ENCODE measurements at places on chromosomes 6 and 20. TPM values are rescaled to one million over a fixed set of nuclear protein-coding genes. Genes with fewer than 3 reads are reported as not detected.

DNA sequence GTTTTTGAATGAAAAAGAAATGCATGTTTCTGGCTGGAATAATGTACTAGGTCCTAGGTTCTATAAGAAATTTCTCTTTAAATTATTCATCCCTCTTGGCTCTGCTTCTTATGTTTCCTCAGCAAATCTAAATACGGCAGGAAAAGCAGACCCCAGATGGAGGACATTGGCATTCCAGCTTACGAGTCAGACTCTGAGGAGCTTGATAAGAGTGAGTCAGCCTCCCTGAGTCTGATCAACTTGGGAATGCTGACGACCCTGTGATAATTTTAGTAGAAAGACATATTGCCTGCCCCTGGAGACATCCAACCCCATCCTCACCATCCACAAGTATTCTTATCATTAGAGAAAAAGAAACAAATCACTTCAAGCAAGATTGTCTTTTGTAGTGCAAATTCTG is 509.7 kb upstream of the MARCKS start:
- no peak overlapping the region for H3K4me3 ChIP-seq
- H3K36me3 ChIP-seq, result no peaks in the 10 kb centered on the region
- peaks cover 4% of the 10 kb centered on the region for H3K27me3 ChIP-seq
- no peak overlapping the region for H3K27ac ChIP-seq
- no peak for DNase-seq
- H3K4me1 ChIP-seq, result peaks cover 9% of the 10 kb centered on the region

DNA sequence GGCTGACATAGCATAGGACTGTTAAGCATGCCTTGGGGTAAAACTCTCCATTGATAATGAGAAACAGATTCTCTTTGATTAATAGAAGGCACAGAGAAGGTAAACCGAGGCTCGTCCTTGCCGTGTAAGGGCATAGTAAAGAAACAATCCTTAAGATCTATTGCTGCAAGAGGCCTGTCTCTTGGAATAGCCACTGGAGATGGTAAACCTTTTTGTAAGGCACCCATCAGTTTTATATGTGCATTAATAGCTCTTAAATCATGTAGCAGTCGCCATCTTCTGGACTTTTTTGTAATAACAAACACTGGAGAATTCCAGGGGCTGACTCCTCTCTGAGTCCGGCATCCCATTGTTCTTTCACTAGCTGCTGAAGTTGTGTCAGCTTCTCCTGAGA is 8.4 kb upstream of the ABHD12 start:
- no peak overlapping the region for H3K4me3 ChIP-seq
- H3K36me3 ChIP-seq, result peaks cover 3% of the 10 kb centered on the region
- DNase-seq, result no peak
- no peak overlapping the region for H3K27ac ChIP-seq
- no peaks in the 10 kb centered on the region for H3K27me3 ChIP-seq
- H3K4me1 ChIP-seq, result no peaks in the 10 kb centered on the region

- H3K4me3 ChIP-seq, result no peak overlapping the region
- peaks cover 8% of the 10 kb centered on the region for H3K27me3 ChIP-seq
- H3K36me3 ChIP-seq, result no peaks in the 10 kb centered on the region
- DNase-seq, result no peak
- peaks cover 7% of the 10 kb centered on the region for H3K4me1 ChIP-seq
Measured at GRCh38 chr20:2385026-2385425, 4.3 kb downstream of the TGM6 start.

DNA sequence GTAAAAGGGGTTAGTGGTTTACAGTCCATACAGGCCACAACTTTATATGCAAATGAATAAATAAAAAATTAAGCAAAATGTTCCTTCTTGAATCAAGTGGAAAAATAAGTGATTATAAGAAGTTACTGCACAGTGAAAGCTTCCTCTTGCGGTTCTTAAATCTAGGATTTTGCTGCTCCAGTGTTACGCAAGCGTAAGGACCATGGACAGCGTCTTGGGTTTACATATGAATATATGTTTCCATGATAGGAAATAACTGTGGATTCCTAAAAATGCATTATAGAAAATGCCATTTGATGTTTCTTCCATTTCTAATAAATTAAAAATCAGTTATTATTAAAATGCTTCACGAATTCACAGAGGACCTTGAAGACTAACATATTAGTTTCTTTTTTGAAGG is 176.6 kb upstream of the POU3F2 start:
- no peak overlapping the region for H3K27ac ChIP-seq
- H3K4me3 ChIP-seq, result no peak overlapping the region
- H3K36me3 ChIP-seq, result no peaks in the 10 kb centered on the region
- no peaks in the 10 kb centered on the region for H3K27me3 ChIP-seq
- DNase-seq, result peak; percentile 3
- H3K4me1 ChIP-seq, result no peaks in the 10 kb centered on the region

- H3K36me3 ChIP-seq, result no peaks in the 10 kb centered on the region
- no peak for DNase-seq
- no peak overlapping the region for H3K27ac ChIP-seq
- no peak overlapping the region for H3K4me3 ChIP-seq
- peaks cover 19% of the 10 kb centered on the region for H3K27me3 ChIP-seq
- no peaks in the 10 kb centered on the region for H3K4me1 ChIP-seq
Measured at GRCh38 chr20:63371291-63371865, 10.2 kb upstream of the CHRNA4 start.

The POPDC3 gene
- not detected for total RNA-seq

DNA sequence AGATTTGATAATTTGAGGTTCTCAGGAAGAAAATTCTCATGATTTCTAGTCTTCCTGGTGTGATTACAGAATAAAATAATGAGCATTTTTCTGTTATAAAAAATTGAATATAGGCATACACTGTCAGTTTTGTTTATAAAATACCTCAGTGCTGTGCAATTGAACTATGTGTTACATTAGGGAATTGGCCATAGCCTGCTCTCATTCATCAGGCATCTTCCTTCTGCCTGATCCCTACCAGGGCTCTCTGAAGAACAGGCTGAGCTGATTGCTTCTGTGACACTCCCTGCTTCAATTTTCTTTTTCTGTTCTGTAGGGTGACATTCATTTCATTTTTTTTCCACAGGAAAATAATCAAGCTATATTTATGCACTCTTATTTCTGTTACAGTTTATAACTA is 162.8 kb downstream of the PHF3 start:
- no peaks in the 10 kb centered on the region for H3K36me3 ChIP-seq
- H3K27ac ChIP-seq, result no peak overlapping the region
- no peak for DNase-seq
- no peaks in the 10 kb centered on the region for H3K4me1 ChIP-seq
- H3K27me3 ChIP-seq, result peaks cover 3% of the 10 kb centered on the region

The GGTLC1 gene
- not detected for total RNA-seq

- H3K27me3 ChIP-seq, result peaks cover 45% of the 10 kb centered on the region
- H3K4me3 ChIP-seq, result no peak overlapping the region
Measured at GRCh38 chr20:2364044-2364443, 16.7 kb upstream of the TGM6 start.

DNA sequence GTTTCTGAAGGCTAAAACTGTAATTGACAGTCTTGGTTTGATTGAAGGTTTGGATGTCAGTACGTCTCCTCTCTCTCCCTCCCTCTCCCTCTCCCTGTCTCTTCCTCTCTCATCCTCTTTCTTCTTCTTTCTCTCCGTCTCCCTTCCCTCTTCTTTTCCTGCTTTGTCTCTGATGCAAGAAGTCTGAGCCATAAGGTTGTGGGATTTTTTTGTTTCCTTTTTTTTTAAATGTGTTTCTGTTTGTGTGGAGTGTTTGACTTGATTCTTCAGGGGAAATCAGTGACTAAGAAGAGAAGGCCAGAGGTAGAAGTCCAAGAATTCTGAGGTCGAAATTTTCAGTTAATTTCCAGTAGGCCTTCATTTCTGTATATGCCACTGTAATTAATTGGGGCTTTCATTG is 111.9 kb downstream of the FOXO3 start:
- H3K27me3 ChIP-seq, result no peaks in the 10 kb centered on the region
- peaks cover 32% of the 10 kb centered on the region for H3K4me1 ChIP-seq
- no peak overlapping the region for H3K4me3 ChIP-seq

The NKAPL gene
- total RNA-seq, result 0.64 TPM

The NHSL1 gene
- total RNA-seq, result 0.76 TPM

- no peak overlapping the region for H3K27ac ChIP-seq
- H3K4me3 ChIP-seq, result no peak overlapping the region
- DNase-seq, result no peak
- peaks cover 7% of the 10 kb centered on the region for H3K4me1 ChIP-seq
- no peaks in the 10 kb centered on the region for H3K36me3 ChIP-seq
Measured at GRCh38 chr6:32885698-32886286, 31.8 kb downstream of the PSMB9 start.

- no peak for DNase-seq
- no peaks in the 10 kb centered on the region for H3K36me3 ChIP-seq
- peaks cover 3% of the 10 kb centered on the region for H3K27me3 ChIP-seq
- peaks cover 12% of the 10 kb centered on the region for H3K4me1 ChIP-seq
- H3K27ac ChIP-seq, result no peak overlapping the region
Measured at GRCh38 chr6:163402616-163403015, 11.9 kb upstream of the QKI start.

DNA sequence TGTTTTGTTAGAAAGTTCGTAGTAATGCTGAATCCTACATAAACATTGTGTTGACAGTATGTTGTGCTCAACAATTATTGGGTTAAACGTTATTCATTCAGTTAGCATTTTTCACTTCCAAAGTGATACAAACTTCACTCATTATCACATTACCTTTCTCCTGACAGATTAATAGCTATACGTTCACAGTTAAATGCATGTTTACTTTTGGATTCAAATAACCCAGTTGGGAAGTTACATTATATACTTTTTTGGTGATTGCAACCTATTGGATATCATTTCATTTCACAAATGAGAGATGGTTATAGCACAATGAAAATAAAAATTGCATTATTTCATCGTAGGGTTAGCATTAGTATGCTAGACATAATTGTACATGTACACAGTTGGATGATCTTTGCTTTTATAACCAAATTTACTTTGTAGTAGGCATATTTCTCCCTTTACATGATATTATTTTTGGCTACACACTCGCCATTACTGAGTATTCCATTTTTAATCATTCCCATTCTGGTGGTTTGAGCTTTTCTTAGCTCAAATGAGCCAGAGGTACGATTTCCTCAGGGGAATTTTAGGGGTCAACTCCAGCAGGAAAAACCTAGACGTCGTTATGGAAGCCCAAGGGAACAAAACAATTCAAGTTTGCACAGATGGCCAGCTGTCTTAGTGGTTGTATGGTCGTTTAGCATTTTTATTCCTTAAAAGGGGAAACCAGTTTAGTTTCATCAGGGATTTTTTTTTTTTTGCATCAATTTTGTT is 2.1 kb upstream of the HIVEP1 start:
- DNase-seq, result no peak
- H3K27ac ChIP-seq, result peak overlapping the region; percentile 98
- H3K4me1 ChIP-seq, result peaks cover 37% of the 10 kb centered on the region
- peaks cover 28% of the 10 kb centered on the region for H3K36me3 ChIP-seq
- peak overlapping the region; percentile 93 for H3K4me3 ChIP-seq
- H3K27me3 ChIP-seq, result no peaks in the 10 kb centered on the region

DNA sequence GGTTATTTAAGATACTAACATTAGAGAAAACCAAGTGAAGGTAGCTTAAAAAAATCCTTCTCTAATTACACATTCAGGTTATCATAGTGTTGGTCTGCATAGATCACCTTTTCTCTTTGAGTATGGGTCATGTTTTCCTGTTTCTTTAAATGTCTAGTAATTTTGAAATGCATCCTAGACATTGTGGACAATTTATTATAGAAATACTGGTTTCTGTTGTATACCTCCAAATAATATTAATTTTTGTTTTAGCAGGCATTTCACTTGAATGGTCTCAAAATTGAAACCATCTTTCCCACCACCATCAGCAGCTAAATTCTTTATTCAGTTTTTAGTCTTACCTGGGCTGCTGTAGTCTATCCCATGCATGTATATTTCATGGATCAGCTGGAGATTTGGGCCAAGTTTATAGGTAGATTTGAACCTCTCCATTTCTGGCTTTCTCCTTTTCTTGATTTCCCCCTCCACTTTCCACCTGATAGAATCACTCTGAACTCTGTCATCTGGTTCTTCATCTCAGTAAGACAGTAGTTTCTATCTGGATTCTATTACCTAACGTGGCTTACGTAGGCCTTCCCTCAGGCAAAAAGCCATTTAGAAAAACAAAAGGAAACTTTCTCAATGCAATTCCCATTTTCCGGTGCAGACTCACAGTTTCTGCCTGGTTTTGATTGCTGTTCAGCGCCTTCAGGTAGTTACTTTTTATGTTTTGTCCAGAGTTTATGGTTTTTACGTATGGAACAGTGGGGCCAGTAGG is 52.3 kb downstream of the ZFAND3 start:
- H3K27me3 ChIP-seq, result no peaks in the 10 kb centered on the region
- peaks cover 50% of the 10 kb centered on the region for H3K4me1 ChIP-seq
- no peak overlapping the region for H3K4me3 ChIP-seq

DNA sequence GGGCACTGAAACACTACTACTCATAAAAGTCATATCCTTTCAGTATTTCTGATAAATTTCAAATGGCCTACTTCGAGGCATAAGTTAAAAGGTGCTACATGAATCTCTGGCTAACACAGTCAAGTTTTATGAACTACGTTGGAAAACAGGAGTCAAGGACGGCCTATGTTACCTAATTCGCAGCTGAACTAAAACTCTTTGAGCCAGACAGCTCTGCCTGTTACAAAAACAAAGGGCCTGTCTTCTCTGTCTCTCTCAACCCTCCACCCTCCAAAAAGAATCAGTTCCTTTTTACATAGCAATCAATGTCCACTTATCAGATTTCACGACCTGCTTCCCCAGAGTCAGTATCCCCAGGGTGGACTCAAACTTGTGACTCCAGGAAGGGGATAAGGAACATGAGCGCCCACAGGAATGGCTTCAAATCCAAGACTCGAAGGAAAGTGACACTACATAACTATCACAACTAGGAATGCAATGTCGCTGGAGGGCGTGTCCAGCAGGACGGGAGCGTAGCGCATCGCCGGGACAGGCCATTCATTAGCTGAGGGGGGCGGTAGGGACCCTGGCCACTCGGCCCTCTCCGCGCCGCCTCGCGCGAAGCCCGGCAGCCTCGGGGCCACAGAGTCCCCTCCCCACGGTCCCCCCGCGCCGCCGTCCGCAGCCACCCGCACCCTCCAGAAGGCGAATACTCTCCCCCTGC is 591 bp downstream of the IBTK start:
- peak overlapping the region; percentile 93 for H3K27ac ChIP-seq
- no peaks in the 10 kb centered on the region for H3K27me3 ChIP-seq
- H3K4me3 ChIP-seq, result peak overlapping the region; percentile 88
- H3K36me3 ChIP-seq, result peaks cover 13% of the 10 kb centered on the region
- peaks cover 32% of the 10 kb centered on the region for H3K4me1 ChIP-seq
